ENCODE measurements at places on chromosomes 1 and 21.

- no peak for DNase-seq
Measured at GRCh38 chr1:39230261-39231190, 26.0 kb downstream of the MACF1 start.

GRCh38 chr21:16624479-16625118 lies 888.2 kb upstream of the CXADR start:
- DNase-seq = peak; percentile 20

- DNase-seq = no peak
Measured at GRCh38 chr1:77228836-77229235, 9.6 kb upstream of the PIGK start.

DNA sequence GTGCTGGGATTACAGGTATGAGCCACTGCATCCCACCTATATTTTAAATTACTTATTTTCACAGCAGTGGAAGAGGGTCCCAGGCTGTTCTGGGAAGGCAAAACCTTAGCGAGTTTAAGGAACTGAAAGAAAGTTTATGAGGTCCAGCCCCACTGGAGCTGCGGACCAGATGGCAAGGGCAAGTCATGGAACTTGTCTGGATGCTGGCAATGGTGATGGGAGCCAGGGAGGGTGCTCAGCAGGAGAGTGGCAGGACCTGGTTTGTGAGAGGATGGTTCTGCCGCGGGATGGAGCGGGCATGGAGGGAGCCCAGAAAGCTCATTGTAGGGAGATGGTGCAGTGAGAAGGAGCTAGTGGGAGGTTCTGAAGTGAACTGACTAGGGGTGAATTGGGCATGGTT lies 50.6 kb upstream of the SLC45A1 start:
- no peak for DNase-seq
